ENCODE measurements at places on chromosomes 11 and 22. TPM values are rescaled to one million over a fixed set of nuclear protein-coding genes. Genes with fewer than 3 reads are reported as not detected.

DNA sequence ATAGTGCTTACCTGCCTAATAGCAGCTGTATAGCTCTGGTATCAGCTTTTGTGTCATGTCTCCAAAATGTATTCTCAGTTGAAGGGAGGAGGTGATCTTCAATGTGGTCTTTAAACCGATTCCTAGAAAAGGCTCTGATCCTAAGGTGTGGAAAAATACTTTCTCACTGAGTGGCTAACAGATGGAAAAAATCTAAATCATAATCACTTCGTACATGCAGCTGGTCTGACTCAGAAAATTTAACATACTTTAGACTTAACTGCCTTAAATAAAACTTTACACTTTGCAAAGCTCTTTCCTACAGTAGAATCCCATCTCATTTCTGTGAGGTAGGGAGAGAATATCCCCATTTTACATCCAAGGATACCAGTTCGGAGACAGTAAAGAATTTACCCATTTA is 38.0 kb downstream of the C2CD3 start:
- DNase-seq, result no peak

GRCh38 chr11:65742353-65742752 is 21.8 kb upstream of the RNASEH2C start:
- DNase-seq, result no peak

The CASP1 gene
- total RNA-seq, result 0.32 TPM

The CHRM1 gene
- total RNA-seq, result not detected

DNA sequence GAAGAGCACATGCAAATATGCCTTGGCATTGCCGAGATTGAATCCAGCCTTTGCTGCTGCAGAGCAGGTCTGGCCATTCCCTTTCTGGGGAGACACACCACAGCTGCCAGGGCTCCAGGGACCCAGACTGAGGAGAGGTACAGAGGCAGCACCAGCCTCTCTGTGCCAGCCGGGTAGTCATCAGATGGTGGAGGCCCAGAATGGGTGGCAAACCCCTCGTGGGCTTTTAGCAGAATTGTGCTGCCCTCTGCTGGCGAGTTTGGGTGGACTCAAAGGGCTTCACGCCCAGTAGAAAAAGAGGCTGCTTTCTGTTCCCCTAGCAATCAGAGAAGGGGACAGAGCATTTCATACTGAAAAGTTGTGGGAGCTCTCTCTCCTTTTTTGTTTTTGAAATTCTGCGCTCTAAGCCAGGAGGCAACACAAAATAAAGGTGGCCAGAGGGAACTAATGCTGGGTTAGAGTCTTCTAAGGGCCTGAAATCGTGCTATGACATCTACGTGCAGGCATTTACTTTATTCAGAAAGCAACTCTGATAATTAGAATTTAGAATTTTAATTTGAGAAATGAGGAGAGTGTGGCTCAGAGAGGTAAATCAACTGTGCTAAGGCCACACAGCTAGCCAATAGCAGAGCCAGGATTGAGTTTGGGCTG is 158.8 kb upstream of the NAV2 start:
- DNase-seq, result peak; percentile 47

DNA sequence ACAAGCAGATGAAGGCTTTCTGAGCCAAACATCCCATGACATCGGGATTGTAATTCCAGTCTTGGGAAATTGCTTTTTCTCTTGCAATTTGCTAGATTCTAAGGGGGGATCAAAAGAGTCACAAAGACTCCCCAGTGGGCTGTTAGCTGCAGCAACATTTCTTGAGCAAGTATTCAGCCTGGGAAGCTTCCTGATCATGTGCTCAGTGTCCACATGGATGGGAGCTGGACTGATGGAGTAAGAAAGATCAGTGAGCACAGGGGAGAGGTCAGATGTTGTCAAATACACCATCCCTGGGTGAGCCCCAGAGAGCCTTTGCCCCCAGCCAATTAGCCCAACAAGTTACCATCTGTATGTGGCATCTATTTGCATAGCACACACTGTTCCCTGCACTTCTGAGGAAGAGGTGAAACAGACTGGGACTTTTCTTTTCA is 10.2 kb upstream of the GRK3 start:
- no peak for DNase-seq

DNA sequence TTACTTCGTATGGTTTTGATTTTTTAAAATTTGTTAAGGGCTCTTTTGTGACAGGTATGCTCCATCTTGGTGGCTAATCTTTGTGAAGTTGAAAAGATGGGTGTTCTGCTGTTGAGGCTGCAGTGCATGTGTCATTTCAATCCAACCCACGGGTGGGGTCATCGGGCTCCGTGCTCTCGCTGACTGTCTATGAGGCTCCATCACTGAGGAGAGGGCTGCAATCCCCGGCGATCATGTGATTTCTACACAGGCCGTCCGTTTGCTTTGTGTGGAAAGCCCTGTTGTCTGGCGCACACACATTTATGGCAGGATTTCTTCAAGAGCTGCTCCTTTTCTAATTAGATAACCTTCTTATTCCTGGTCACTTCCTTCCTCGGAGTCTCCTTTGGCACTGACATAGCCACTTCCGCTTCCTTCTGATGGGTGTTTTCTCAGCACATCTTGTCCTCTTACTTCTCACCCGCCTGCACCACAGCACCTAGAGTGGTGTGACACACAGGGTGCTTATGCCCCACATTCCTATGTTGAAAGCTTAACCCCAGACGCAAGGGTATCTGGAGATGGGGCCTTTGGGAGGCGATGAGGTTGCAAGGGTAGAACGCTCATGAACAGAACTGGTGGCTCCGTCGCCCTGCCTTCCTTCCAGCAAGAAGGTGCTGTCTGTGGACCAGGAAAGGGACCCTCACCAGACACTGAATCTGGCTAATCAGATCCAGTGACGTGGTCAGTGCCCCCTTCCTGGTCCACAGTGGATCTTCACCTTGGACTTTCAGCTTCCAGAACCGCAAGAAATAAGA is 9.4 kb downstream of the MOB2 start:
- DNase-seq, result no peak

DNA sequence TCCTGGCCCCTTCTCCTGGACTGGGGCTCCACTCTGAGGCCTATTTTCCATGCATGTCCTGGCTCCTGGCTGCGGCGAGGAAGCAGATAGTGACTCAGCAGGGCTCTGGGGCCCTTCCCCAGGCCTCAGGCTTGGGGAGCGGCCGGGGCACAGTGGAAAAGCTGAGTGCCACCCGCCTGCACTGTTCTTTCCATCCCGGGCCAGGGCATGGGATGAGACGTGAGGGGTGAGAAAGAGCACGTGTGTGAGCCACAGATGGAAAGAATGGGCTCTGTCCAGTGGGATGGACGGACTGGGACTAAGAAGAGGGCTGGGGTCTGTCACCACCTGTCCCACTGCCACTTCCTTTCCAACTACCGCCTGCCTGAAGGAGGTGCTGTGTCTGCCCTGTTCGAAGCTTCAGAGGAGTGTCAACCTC is 12.8 kb downstream of the SLC37A2 start:
- no peak for DNase-seq

DNA sequence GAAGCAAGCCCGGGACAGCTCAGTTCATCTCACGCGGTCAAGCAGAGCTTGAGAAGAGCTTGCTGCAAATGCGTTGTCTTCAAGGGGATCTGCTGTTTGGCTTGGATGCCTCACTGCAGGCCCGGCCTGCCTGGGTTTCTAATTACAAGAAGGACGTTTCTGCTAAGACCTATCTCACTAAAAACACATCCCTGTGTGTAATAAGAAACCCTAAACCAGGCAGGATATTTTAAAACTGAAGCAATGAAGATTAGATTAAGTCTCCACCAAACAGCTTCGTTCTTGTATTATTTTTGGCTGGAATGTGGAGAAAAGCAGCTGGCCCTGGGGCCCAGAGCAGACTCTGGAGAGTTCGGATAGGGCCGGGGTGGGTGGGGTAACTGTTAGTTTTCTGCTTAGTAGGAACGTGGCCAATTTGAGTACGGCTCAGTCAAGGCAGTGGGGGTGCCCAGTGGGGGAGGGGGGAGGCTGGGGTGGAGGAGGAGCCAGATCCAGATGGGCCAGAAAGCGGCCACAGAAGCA is 6.0 kb downstream of the PKNOX2 start:
- DNase-seq, result no peak

- no peak for DNase-seq
These were observed 2.8 kb downstream of the SESN3 start for GRCh38 chr11:95228081-95228749.

DNA sequence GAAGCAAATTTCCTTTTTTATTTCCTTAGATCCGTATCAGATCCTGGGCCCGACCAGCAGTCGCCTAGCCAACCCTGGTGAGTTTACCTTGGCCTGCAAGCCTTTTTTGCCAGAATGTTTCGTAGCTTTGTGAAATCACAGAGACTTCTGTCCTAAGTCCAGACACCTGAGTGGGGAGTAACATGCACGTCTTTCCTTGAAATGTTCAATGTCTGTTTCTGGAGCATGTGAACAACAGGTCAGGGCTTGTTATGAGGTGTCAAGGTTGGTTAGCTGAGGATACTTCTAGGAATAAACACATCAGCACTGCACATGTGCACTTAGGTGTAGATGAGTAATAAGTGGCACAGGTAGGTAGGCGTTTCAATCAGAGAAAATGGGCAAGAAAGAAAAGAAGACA is 58.0 kb downstream of the KCNJ1 start:
- no peak for DNase-seq

The SYT12 gene
- total RNA-seq, result 0.52 TPM

The USH1C gene
- 35.4 TPM for total RNA-seq

The TMEM80 gene
- total RNA-seq, result 6.9 TPM

DNA sequence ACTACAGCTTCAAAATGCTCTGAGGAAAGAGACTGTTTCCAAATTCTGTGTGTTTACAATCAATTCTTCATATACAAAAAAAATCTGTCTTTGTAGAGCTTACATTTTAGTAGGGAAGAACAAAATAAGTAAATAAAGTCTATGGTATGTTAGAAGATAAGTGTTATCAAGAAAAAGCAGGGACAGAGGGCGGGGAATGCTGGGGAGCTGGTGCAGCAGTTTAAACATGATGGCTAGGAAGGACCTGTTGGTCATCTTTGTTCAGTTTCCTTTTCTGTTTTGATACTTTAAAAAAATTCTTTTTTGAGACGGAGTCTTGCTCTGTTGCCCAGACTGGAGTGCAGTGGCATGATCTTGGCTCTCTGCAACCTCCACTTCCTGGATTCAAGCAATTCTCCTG is 16.1 kb downstream of the TMEM25 start:
- no peak for DNase-seq

GRCh38 chr11:46336563-46337180 is 10.6 kb upstream of the DGKZ start:
- no peak for DNase-seq

DNA sequence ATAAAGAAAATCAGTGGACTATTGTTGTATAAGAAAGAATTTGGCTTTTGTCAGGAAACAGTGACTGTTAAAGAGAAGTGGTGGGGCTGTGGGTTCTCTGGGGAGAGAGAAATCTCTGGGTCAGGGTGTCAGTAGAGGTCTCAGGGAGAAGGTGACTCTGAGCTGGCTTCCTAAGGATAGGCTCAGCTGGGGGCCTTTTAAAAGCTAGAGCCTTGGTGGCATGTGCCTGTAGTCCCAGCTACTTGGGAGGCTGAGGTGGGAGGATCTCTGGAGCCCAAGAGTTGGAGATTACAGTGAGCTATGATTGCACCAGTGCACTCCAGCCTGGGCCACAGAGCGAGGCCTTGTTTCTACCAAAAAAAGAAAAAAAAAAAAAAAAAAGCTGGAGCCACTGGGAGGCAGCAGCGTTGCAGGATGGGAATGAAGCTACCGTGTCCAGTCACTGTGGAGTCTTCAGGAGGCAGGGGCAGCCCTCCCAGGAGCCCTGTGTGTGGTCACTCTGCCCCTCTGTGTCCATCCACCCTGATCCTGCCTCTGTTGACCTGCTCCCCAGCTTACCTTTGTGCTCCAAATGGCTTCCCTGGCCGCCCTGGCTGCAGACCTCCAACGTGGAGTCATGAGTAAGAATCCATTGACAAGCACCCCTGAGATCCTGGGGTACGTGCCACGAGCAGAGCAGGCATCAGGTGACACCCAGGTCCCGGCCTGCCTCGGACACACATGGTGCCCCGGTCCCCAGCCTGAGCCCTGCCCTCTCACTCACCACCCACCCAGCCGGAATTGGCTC is 5.4 kb upstream of the MIF start:
- peak; percentile 20 for DNase-seq

- DNase-seq, result no peak
These were observed 16.4 kb downstream of the IFITM10 start for GRCh38 chr11:1733716-1734640.

DNA sequence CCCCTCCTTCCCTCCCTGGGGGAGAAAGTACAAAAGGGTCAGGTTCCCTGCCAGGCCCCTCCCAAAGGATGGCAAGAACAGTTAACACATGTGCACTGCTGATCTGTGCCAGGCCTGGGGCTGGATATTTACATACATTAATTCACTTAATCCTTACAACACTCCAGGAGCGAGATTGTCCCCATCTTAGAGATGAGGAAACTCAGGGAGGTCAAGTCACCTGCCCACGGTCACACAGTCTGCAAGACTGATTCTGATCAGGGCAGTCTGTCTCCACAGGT is 36.5 kb downstream of the NECTIN1 start:
- no peak for DNase-seq

GRCh38 chr22:23402275-23403151 is 177.6 kb downstream of the IGLL1 start:
- DNase-seq, result peak; percentile 44

- no peak for DNase-seq
These were observed 142.4 kb downstream of the APIP start for GRCh38 chr11:34773826-34774225.

DNA sequence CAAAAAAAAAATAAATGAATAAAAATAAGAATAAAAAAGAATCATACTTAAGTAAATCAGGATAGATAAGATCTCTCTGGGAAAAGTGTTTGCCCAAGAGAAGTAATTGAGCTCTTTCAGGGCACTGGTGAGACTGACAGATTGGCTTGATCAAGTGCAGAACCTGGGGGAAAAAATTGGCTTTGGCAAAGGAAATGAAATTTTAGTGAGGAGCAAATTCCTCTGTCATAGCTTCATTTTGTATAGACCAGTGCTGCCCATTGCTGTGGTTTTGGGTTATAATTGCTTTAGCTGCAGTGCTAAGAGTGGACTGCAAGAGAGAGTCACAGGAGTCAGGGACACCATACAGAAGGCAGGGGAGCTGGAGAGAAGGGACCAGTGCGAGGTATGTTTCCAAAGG is 35.7 kb downstream of the SFI1 start:
- no peak for DNase-seq

DNA sequence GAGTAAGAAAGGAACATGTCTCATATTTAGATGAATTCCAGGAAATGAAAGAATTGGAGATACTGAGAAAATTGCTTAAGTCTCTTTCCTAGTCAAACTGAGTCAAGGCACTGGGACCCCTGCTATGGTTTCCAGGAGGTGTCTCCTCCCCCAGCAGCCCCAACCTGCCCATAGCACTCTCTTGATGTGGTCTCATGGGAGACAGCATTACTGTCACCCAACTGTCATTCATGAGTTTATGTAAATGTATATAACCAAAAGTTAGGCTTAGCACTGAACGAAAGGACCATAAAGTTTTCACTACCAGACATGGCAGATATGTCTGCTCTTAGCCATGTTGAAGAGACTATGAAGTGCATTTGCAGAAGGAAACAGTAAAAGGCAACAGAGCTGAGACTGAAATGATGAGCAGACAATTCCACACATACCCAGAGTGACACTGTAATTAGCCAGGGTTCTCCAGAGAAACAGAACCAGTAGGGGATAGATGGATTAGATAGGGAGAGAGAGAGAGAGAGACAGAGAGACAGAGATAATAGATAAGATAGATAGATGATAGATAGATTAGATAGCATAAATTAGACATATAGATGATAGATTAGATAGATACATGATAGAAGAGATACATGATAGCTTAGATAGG is 328.1 kb downstream of the BRD1 start:
- no peak for DNase-seq

The USP35 gene
- total RNA-seq, result 3.3 TPM

The KCNQ1 gene
- not detected for total RNA-seq

GRCh38 chr11:62728171-62728988 is at the start of gene TTC9C:
Gene TTC9C (plus strand): TSS chr11:62728486. CDS start chr11:62728849, 363 bp downstream.
- DNase-seq, result peak; percentile 62

The OMP gene
- not detected for total RNA-seq

The ZC3H7B gene
- 23.5 TPM for total RNA-seq

The DMC1 gene
- 3.2 TPM for total RNA-seq

Data from NCI-H460 (cell line).